Right kidney (tissue), 9 donors: ENCODE measurements at places on chromosomes 1 and 21.

- no peak for DNase-seq
Observed at GRCh38 chr1:53982763-53983104, 35.3 kb downstream of the LDLRAD1 start.

GRCh38 chr1:167274061-167274460 is 53.4 kb downstream of the POU2F1 start:
- DNase-seq: no peak

- DNase-seq: no peak
Observed at GRCh38 chr1:17119773-17120480, 676 bp upstream of the PADI2 start.

DNA sequence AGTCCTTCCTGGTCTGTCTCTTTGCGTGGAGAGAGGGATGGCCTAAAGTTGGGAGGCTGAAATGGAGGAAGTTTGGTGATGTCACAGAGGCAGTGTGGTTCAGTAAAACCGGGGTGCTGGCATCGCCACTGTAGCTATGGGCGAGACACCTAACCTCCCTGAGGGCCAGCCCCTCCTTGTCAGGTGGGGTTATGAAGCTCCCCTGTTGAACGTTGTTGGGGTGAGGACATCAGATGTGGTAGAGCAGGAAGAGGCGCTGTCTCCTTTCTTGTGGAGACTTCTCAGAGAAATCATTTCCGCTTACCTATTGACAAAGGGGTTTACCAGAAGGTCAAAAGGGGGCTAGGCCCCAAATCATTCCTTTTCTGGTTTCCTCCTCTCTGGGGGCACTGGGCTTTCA is 294.7 kb downstream of the SIPA1L2 start:
- no peak for DNase-seq

GRCh38 chr1:207276465-207276864 is 45.0 kb upstream of the CD55 start:
- no peak for DNase-seq

DNA sequence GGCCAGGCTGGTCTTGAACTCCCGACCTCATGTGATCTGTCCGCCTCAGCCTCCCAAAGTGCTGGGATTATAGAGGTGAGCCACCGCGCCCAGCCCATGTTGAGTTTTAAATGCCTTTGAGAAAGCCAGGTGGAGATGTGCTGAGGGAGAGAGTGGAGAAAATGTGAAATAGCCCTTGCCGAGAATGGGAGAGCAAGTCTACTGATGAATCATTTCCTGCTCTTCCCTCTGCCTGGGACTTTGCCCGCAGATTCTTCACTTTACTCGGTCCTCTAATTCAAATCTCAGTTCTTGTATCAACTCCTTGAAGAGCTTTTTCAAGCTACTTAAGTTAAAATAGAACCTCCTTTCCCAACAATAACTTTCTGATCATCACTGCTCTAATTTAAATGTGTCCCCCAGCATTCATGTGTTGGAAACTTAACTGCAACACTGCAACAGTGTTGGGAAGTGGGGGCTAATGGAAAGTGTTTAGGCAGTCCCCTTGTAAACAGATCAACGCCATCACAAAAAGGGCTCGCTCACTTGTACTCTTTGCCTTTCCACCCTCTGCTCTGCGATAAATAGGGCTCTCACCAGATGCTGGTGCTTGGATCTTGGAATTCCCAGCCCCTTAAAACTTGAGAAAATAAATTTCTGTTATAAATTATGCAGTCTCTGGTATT is 27.8 kb downstream of the OSBPL9 start:
- no peak for DNase-seq

- DNase-seq: no peak
Observed at GRCh38 chr1:24919791-24920532, 10.1 kb downstream of the RUNX3 start.

DNA sequence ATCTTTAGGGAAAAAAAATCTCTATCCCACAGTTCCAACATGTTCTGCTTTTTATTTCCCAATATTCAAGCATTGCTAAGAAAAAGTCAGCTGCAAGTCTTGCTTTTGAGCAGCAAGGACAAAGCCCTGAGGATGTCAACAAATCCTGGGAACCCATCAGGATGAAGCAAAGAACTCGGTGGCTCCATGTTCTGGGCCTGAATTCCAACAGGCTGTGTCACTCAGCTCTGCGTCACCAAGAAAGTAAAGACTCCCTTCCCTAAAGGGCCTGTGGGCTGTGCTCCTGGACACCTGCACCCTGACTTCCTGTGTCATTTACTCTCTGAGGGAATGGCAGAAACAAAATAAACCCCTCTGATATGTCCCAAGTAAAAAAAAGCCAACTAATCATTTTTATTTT is 95.5 kb downstream of the TIAM1 start:
- DNase-seq: no peak

- no peak for DNase-seq
Observed at GRCh38 chr21:45700461-45700860, 56.9 kb downstream of the PCBP3 start.

DNA sequence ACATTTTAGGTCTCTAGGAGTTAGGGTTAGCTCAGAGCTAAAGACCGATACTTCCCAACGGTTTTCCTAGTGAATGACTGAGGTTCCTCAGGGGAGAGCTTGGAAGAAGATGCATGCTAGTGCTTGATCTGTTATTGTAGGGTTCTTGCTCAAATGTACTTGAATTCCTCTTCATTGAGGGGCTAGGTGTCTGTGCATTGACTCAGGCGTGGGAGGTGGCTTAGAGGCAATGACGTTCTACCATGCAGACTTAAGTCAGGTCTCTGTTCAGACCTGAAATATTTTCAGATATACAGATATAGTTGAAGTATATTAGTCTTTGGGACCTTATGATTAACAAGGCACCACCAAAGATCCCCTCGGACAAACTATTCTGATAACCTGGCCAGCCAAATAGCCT is 23.5 kb downstream of the S100A10 start:
- DNase-seq: no peak

DNA sequence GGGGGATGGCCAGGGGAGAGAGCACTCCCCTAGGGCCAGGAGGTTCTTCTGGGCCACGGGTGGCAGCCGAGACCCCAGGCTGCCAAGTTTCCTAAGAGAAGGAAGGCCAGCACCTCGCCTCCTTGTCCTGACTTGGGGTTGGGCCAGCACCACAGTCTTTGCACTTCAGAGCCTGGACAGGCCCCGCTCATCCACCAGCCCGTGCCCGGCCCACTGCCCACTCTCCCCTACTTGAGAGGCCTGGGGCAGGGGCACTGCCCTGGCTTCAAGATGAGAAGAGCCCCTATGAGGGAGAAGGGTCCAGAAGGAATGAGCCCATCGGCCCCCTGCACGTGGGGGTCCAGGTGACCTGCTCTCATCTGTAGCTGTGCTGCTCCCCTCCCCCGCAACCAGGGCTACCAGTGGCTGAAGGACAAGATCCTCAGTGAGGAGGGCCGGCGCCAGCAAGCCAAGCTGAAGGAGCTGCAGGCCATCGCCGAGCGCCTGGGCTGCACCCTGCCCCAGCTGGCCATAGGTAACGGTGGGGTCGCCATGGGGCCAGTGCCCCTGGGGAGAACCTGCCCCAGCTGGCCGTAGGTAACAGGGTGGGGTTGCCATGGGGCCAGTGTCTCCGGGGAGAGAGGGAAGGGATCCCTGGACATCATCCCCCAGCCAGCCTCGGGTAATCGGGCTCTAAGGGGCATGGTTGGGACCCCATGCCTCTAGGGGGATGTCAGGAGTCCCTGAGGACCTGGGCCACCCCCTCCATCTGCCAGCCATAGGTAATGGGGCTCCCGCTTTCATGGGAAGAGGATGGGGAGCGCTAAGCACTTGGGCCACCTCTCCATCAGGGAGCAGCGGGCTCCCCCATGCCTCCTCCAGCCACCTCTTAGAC is 50.8 kb downstream of the KCNAB2 start:
- no peak for DNase-seq

DNA sequence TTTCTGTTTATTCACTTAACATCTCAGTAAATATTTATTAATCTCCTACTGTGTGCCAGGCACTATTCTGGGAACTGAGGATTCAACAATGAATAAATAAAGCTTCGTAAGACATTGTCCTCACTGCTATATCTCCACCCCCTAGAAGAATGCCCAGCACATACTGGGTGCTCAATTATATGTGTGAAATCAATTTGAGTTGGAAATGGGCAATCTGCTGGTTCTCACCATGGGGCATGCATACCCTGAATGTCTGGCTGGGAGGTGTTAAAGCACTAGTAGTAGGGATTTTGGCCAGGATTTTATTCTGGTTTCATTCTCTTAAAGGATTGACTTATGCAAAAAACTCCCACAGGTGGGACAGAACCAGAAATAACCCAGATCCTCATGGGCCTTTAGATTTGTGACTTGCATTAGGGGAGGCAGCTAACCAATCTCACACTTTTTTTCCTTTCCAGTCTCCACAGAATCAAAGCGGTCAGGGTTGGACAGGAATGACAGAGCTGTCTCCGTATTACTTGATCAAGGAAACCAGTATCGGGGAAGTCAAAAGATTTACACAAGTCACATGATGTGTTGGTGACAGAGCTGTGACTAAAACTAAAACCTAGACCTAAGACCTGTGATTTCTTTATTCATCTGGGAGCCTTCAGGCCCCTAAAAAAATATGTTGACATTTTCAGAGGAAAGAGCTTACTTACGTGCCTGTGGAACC is 12.8 kb downstream of the GFI1 start:
- DNase-seq: no peak

DNA sequence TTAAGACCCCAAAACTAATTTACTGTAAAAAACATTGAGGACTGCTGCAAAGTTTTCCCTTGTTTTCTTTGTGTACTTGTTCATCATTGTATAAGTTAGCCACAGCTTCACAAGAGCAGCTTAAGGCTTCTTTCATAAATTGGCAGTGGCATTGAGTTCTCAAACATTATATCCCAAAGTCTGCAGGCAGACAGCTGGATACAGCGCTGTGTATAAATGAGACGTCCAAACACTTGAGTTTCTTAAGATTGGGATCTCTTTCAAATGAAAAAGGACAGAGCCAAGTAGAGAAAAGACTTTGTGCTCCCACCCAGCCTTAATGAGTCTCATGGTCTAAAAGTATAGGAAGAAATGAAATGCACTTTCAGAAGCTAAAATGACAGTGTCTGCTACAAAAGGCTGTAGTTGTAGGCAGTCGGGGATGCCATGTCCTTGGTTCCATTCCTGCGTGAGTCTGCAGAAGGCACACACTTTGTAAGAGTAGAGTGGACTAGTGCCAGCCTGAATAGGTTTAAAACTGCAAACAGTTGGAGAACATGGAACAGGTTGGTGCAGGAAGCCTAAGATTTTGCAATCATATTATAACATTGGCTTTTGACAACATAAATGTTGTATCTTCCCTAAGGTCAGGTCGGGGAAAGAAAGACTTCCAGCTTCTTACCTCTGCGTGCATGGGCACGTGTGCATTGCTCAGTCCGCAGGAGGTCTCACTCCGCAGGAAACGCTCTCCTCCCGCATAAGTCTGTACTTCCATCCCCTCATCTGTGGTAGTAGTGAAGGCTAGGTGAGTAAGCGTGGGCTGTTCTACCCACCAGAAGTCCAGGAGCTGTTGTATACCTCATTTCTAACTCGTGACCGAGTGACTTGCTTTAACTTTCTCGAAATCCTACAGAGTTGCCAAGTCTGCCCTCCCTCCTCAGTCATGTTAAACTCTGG is 94.4 kb downstream of the CD247 start:
- no peak for DNase-seq

DNA sequence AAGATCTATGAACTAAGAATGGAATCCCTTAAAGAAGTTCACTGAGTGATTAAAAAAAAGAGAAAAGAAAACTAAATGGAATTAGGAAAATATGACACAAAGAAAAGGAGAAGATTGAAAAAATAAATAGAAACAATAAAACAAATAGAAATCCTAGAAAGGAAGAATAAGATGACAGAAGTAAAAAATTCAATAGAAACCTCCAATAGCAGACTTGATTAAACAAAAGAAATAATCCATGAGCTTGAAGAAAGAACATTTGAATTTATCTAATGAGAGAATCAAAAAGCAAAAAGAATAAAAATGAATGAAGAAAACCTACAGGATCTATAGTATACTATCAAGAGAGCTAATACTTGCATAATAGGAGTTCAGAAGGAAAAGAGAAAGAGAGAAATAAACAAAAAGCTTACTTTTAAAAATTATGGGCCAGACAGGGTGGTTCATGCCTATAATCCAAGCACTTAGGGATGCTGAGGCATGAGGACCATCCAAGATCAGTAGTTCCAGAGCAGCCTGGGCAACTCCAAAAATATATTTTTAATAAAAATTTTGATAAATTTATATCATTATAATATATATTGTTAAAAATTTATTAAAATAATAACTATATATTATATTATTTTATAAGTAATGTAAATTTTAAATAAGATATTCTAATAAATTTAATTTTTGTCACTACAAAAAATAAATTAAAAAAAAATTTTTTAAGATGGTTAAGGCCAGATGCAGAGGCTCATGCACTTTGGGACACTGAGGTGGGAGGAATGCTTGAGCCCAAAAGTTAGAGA is 9.4 kb upstream of the VN1R5 start:
- no peak for DNase-seq

DNA sequence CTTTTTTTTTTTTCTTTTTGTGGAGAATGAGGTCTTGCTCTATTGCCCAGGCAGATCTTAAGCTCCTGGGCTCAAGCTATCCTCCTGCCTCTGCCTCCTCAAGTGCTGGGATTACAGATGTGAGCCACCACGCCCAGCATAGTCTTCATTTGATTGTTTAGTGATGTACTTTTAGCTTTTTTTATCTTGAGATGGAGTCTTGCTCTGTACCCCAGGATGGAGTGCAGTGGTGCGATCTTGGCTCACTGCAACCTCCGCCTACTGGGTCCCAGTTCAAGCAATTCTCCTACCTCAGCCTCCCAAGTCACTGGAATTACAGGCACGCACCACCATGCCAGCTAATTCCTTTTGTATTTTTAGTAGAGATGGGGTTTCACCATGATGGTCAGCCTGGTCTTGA is 24.0 kb upstream of the LRRC3 start:
- no peak for DNase-seq

GRCh38 chr1:89737985-89738510 is 82.8 kb upstream of the LRRC8D start:
- DNase-seq: no peak

DNA sequence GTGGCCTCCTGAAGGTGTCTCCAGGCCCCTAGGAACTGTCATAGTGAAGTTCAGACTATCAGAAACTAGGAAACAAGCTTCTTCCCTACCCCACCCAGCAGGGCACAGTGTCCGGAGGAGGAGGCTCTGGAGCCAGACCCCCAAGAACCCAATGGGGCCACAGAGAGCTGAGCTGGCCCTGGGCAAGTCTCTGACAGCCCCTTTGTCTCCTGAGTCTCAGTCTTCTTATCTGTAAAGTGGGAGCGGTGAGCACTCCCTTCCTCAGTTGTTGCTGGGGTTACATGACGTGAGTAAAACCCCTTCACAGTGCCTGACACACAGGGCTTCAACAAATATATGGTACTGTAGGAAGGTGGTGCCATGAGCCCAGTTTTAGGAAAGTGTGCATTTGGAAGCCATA is 675.8 kb downstream of the MATN1 start:
- DNase-seq: no peak

- DNase-seq: no peak
Observed at GRCh38 chr1:157798211-157798610, 21.3 kb upstream of the FCRL2 start.

DNA sequence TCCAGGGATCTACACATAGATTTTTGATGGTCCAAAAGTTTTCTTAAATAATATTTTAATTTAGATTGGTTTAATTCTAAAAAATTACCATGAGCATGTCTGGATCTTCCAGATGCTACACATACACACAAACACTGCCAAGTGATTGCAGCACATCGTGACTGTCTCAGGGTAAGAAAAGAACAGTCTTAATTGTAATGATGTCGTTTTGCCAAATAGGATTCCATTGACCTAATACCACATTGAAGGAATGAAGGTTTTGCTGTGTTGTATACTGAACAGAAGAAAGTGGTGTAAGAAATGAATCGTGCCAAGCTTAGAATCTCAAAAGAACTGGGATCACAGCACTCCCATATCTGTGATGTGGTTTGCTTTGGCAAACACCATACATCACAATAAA is 633.3 kb upstream of the CAMK1G start:
- no peak for DNase-seq

- no peak for DNase-seq
Observed at GRCh38 chr1:51551081-51551480, 32.0 kb upstream of the EPS15 start.
